Activated naive CD8-positive, alpha-beta T cell treated with anti-CD3 and anti-CD28 coated beads for 36 hours (primary cell): ENCODE measurements at places on chromosomes 11 and 22. TPM values are rescaled to one million over a fixed set of nuclear protein-coding genes. Genes with fewer than 3 reads are reported as not detected.

- H3K27ac ChIP-seq: no peak overlapping the region
- H3K27me3 ChIP-seq: no peaks in the 10 kb centered on the region
- H3K4me3 ChIP-seq: no peak overlapping the region
- H3K36me3 ChIP-seq: no peaks in the 10 kb centered on the region
- DNase-seq: no peak
These were observed 13.3 kb downstream of the LDHAL6A start for GRCh38 chr11:18468961-18469360.

GRCh38 chr11:134864233-134864967 lies 452.4 kb upstream of the B3GAT1 start:
- peaks cover 3% of the 10 kb centered on the region for H3K4me1 ChIP-seq
- no peaks in the 10 kb centered on the region for H3K36me3 ChIP-seq

- DNase-seq: no peak
- peaks cover 63% of the 10 kb centered on the region for H3K36me3 ChIP-seq
- no peaks in the 10 kb centered on the region for H3K27me3 ChIP-seq
- H3K4me3 ChIP-seq: no peak overlapping the region
These were observed 42.5 kb downstream of the CD82 start for GRCh38 chr11:44607987-44608386.

- peaks cover 13% of the 10 kb centered on the region for H3K27me3 ChIP-seq
- no peak overlapping the region for H3K27ac ChIP-seq
- H3K4me3 ChIP-seq: no peak overlapping the region
- H3K4me1 ChIP-seq: peaks cover 11% of the 10 kb centered on the region
These were observed 27.4 kb upstream of the RDX start for GRCh38 chr11:110323786-110324185.

GRCh38 chr22:19663821-19664355 lies 50.4 kb upstream of the SEPTIN5 start:
- no peak overlapping the region for H3K4me3 ChIP-seq
- no peak overlapping the region for H3K27ac ChIP-seq
- peaks cover 1% of the 10 kb centered on the region for H3K4me1 ChIP-seq
- H3K36me3 ChIP-seq: no peaks in the 10 kb centered on the region
- no peak for DNase-seq

GRCh38 chr11:75777461-75778110 lies 9.0 kb downstream of the DGAT2 start:
- no peak overlapping the region for H3K4me3 ChIP-seq
- H3K4me1 ChIP-seq: peaks cover 12% of the 10 kb centered on the region
- no peaks in the 10 kb centered on the region for H3K36me3 ChIP-seq
- no peak for DNase-seq
- H3K27ac ChIP-seq: no peak overlapping the region
- H3K27me3 ChIP-seq: no peaks in the 10 kb centered on the region

The GRM5 gene
- total RNA-seq: not detected

The HTR3B gene
- not detected for total RNA-seq

The FOLH1 gene
- not detected for total RNA-seq

The OR9Q2 gene
- total RNA-seq: not detected
